ENCODE measurements at places on chromosomes 7 and 10.

DNA sequence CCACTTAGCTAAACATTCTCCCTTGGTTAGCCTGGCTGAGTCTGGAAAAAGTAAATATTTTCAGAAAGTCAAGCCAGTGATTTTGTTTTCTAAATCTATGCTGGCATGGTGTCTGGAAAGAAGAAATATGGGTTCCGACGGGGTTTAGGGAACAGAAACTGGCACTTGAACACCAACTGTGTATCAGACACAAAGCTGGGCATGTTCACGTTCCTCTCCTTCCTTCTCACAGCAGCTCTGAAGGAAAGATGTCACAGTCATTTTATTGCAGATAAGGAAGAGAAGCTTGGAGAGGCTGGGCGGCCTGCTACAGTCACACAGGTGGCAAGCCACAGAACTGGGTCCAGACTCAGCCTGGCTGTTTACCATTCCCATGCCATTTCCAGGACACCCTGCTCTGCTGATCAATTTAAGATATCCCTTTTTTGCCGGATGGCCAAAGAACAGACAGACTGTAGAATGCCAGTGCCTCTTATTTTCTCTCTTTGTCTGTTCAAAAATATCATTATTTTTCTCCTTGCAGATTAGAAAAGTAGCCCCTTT, 118.8 kb downstream of the HERPUD2 start:
- no peak for DNase-seq

DNA sequence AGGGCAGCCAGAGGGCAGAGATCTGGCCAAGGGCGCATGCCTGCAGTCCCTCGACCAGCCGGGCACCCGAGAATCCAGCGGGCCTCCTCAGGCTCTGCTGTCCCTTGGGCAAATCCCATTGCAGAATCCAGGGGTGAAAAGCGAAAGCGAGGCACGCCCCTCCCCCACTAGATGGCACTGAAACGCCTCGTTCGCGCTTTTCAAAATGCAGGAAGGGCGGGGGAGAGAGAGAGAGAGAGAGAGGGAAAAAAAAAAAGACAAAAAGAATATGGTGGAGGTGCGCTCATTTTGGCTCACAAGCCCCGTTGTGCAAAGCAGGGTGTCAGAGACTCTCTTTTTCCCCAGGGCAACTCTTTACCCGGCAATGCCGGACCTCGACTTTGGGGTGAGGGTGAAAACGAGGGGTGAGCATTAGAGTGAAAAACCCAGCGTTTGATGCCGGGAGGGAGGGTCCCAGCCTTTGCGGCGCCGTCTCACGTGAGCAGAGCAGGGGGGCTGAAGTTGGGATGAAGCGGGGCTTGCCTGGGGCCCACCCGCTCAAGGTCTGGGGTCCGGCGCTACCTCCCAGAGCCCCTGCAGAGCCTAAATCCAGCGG, 2.5 kb upstream of the TMEM178B start:
- peak; percentile 43 for DNase-seq

- DNase-seq: no peak
These were observed 95.5 kb downstream of the CELF2 start for GRCh38 chr10:11113156-11113555.

- no peak for DNase-seq
These were observed 299.9 kb upstream of the ZMIZ1 start for GRCh38 chr10:78768876-78769275.

DNA sequence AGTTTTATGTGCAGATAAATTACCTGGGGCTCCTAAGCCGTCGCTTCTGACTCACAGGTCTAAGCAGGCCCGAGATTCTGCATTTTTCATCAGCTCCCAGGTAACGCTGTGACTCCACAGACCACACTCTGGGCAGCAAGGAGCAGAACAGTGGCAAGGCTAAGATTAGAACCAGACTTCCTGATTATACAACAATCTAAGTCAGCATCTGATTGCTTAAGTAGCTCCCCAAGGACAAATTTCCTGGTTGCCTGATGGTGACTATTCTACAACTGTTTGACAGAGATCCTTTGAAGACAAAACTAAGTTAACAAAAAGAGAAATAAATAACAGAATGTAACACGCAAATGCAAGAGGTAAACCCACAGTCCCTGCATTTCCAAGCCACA, 69.0 kb downstream of the CREB3L2 start:
- no peak for DNase-seq

DNA sequence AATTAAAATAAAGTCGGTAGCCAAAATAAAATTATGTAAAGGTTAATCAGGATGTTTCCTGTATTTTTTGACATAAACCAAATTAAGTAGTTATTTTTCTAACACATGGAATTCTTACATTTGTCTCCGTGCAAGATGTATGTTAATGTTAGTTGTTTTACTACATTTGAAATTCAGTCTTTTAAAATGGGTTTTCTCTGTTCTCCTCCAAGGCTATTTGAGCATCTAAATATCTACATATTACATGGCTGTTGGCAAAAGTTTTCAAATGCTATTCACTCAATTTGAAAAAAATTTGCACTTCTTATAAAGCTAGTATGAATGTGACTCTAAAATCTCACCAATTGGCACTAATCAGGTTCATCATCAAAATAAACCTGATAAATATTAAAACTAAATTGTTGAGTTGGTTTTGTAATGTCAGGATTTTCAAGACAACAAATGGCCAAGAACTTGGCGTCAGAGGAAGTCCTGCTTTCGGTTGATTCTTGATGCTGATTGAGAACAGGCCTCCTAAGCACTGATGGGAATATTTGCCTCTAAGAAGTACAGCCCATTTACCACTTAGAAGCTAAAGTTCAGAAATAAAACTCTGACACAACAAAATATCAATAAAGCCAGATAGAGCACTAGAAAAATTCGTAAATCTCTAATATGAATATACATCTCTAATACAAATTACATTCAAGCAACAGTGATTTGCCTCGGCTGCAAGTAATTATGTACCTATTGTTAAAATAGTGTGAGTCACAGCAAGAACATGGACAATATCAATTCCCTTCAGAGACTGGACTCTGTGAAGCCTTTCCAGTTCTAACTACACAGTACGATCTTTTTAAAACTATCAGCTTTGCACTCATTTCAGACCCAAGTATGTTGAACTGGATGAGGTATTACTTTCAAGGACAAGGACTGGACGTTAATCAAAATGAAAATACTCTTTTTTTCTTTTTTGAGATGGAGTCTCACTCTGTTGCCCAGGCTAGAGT, 733.1 kb upstream of the C7orf33 start:
- DNase-seq: no peak

GRCh38 chr7:51275532-51275931, 41.1 kb downstream of the COBL start:
- no peak for DNase-seq

GRCh38 chr10:4283846-4284610, 499.0 kb upstream of the KLF6 start:
- no peak for DNase-seq

- no peak for DNase-seq
These were observed 8.3 kb upstream of the ZNF783 start for GRCh38 chr7:149253665-149254064.

DNA sequence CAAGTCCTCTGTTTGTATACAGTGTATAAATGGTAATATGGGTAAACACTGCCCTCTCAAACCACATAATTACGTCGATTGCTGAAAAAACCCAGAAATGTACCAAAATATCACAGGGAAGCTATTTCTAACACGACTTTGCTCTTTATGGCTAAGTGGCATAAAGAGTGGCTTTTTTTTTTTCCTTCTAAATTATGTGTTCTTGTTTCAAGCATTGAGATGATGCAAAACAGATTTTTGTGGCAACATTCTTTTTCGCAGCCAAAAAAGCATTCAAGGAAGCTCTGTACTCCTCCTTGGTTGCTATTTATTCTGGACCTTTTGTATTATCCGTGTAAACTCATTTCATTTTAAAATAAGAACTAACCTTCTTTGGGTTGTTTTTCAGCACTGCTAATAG, 138.9 kb downstream of the VTI1A start:
- DNase-seq: no peak

- no peak for DNase-seq
These were observed 349.8 kb downstream of the PHTF2 start for GRCh38 chr7:78148166-78148894.

DNA sequence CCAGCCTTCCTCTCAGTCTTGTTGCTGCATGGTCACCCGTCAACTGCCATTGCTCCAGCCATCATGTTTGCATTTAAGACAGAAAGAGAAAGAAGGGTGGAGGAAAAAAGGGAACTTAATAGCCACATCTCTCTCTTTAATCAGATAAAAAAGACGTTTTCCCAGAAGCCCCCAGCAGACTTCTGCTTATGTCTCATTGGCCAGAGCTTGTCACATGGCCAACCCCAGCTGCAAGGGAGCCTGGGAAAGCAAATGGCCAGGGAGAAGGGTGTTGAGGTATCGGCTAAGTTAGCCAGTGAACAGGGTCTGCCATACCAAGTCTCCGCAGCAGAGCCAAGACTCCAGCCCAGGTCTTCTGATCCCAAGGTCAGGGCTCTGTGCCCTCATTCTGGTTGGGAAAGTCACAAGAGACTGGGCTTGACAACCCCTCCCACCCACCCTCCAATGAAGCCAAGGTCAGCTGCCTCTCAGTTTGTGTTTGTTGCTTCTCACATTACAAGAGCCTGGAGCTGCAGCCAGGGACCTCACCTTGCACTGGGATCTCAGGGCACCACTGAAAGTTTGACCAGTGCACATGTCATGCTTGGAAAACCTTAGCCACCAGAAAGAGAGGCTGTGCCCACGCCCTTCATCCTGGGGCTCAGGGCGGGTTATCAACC, 80.3 kb upstream of the LYZL2 start:
- DNase-seq: no peak

DNA sequence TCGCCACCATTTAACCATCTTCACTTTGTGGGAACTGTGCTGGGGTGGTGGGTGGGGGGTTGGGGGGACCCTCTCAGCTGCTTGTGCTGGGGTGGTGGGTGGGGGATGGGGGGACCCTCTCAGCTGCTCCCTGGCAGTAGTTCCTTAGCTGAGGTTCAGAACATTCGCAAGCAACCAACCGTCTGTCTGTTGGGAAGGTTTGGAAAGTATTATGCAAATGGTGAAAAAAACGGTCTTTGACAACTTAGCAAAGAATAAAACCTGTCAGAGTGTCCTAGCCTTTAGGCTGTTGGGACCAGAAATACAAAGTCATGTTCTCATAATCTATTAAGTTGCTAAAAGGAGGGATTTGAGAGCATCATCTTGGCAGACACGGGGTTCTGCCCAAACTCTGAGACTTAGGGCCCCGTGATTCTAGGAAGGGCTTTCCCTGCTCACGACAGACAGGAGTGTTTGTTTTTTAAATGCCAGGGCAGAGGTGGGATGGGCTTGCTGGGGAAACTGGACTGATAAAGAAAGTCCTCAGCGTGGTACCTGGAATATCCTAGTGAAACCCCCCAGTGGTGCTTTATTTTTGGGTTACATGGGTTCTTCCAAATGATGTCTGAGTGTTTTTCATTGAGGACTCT, 14.1 kb upstream of the SRGN start:
- no peak for DNase-seq

DNA sequence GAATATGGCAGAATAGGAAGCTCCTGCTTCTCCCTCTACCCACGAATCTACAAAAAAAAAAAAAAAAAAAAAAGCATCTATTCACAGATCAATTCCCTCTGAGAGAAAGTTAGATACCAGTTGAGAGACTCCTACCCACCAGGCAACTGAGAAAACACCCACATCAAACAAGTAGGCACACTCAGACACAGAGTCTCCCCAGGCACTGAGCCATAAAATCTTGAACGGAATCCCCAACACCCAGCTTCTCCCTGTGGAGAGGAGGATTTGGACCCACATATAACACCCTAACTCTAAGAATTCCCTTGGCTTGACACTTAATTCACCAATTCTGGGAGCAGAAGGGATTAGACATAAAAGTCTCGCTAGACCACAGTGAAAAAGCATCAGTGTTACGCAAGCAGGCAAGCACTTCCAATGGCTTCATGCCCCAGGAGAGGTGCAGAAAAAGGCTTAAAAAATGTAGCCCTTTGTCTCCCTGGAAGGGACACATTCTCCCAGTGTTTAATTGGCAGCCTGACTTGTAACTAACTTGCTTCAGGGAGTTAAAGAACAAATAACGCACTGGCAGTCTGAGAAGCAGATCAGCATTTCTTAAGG, 192.2 kb downstream of the ELAPOR2 start:
- DNase-seq: no peak

GRCh38 chr7:138935465-138936011, 45.7 kb downstream of the KIAA1549 start:
- DNase-seq: no peak

GRCh38 chr10:32426186-32426585, 19.8 kb upstream of the CCDC7 start:
- no peak for DNase-seq

DNA sequence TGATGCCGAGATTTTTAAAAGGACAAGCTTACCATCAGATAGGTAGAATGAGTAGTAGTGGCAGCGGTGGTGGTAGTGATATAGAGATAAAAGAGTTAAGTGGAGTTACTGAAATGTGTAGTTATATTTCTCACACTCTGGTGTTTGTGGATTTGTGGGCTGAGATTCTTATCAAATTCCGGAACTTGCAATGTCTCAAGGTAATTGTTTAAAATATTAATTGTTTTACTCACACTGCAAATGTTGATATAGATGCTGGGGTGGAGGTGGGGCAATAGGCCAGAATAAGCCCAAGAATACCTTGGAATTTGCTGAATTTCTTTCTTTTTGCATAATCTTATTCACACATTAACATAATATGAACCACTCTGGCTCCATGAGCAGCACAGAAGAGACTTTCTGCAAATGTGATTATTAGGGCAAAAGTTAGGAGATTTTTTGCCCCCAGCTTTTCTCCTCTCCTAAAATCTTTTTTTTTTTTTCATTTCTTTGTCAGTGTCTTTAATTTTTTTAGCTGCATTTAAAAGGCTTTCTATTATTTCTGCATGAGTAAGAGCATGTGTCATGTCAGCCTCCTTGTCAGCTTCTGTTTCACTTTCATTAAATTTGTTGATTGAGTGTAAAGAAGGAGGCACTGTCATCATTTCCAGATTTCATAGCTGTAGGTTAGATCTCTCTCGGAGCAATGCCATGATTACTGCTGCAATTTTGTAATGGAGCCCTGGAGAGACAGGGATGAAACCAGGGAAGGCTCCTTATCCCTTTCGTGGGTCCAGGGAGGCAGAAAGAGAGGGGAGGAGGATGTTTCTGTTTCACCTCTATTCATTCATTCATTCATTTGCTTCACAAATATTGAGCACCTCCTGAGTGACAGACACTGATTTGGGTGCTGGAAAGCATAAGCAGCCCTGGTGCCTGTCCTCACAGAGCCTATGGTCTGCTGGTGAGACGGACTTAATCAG, 13.1 kb upstream of the SGMS1 start:
- DNase-seq: peak; percentile 21

- no peak for DNase-seq
These were observed 353.0 kb downstream of the PARD3 start for GRCh38 chr10:34462056-34462455.

DNA sequence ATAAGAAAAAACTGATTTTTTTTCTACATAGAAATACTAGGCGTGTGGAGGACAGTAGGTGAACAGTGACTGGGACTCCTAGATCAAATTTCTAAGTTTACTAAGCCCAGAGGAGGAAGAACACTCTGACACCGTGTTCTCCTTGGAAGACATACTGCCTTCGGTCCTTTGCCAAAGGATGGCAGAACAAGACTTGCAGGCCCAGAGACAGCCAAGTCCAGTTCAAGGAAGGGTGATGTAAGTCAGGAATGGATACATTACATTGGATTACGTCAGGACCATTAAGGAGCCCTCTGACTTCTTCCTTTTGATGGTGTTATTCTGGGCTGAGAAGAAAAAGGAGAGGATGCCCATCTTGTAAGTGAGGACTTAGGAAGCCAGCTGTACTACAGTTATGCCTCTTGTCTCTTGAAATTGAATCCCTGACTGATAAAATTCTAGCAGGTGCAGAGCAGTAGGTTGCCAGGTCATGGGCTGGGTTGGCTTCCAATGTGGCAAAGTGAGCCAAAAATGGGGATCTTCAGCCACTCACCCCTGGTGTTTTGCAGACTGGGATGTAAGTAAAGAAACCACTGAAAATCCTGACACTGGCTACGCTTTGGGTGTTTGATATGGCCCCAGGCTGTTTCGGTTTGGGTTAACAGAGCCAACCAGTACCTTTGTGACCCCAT, 45.1 kb downstream of the RELN start:
- no peak for DNase-seq
